ENCODE measurements at places on chromosomes 11 and 22.
A peak's percentile ranks its signal among the peaks of the same experiment; 100 is the strongest.

- DNase-seq, result no peak
Observed at GRCh38 chr11:88360141-88360540, 22.6 kb upstream of the CTSC start.

DNA sequence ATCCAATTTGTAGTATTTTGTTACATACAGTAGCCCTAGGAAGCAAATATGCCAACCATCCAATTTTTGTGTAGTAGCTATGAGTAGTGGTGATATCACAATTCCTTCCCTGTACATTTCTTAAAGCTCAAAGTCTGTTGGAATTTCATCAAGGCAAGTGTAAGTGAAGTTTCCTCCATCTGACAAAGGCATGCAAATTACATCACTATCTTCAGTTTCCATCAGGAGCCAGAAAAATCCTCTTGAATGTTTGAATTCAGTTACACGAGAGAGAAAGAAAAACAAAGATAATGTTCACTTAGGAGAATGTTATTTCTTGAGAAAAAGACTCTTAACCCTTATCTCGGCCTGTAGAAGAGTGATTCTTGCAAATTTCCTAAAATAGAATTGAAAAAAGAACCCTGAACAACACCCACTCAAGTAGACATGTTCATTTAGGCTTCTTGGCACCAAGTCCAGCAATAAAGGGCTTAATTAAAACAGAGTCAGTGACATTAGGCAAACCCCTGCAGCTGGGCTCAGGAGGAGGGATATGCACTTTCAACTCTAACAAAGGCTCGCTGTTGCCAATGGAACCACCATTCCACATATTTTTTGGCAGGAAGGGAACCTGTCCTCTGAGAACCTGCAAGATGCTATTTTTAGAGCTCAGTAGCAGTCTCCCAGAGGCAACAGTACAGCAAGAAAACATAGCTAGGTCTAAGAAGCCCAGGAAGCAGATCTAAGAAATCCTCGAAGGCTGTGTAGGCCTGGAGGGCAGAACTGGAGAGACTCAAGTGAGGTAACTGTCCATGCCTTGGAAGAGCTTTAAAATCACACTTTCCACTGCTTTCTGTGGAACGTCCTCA, 144.6 kb downstream of the CCDC81 start:
- DNase-seq, result no peak

DNA sequence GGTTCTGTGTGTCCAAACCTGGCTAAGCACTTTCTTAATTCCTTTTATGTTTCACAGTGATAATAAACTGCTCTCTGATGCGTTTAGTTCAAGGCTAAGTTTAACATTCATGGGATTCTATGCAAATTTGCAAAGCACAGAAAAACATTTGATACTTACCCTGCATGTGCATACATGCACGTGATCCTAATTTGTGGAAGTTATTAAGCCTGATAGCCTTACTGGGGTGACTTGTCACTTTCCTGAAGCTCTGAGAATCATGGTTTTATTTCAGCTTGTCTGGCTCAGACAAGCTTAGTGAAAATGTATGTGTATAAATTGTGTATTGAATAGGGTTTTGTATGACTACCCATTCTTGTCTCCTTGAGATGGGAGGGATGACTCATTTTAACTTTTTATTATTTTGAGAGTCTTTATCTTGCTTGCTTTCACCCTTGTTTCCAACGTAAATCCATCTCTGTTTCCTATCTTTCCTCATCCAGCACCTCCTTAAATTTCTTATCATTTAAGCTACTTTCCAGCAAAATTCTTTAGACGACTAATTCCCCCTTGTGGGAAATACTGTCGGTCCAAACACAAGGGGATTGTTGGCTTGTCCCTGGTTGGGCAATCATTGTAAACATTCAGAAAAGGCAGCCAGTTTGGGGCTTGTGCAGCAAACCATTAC, 167.1 kb downstream of the C11orf91 start:
- no peak for DNase-seq

DNA sequence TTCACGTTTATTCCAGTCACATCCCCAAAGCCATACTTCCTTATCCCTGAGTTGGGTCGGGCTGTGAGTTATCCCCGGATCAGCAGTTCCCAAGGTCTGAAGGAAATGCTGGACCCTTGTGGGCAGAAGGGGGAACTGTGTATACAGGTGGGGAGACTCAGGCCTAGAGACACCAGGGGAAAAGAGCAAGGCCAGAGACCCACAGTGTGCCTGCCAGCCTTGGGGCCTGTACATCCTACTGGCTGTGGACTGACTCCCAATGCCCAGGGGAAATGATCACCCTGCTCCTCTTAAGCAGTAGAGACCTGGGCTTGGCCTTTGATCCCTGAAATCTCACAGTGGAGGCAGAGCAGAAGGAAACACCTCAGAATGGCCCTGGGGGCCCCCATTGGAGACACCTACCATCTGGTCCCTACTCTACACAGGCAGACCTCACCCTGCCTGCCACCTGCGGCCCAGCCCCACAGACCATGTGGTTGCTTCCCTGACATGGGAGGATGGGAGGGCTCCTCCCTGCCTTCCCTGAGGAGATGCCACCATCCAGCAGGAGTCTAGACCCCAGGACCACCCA, 1.3 kb downstream of the SELENOM start:
- DNase-seq, result no peak

GRCh38 chr11:33151399-33151798, 9.9 kb downstream of the CSTF3 start:
- DNase-seq, result no peak

DNA sequence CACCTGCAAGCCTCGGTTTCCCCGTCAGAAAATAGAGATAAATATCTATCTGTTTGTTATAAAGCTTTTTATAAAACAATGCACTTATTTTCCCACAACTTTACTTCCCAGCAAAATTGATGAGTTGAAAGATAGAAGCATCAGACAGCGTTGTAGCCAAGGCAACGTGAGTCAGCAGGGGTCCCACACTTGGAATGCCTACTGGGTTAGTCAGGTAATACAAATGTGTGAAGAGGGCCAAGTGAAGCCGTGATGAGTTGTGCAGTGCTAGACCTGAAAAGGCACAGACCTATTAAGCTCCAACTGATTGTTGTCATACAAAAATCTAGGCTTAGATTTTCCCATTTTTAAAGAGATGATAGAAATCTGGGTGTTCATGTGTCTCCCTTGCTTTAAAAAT, 118.7 kb downstream of the PGR start:
- no peak for DNase-seq

- DNase-seq, result no peak
Observed at GRCh38 chr11:79030448-79030847, 410.4 kb downstream of the TENM4 start.

GRCh38 chr11:83957038-83957900, 671.1 kb upstream of the CCDC90B start:
- no peak for DNase-seq

GRCh38 chr11:131893103-131893890, 522.9 kb downstream of the NTM start:
- DNase-seq, result no peak

DNA sequence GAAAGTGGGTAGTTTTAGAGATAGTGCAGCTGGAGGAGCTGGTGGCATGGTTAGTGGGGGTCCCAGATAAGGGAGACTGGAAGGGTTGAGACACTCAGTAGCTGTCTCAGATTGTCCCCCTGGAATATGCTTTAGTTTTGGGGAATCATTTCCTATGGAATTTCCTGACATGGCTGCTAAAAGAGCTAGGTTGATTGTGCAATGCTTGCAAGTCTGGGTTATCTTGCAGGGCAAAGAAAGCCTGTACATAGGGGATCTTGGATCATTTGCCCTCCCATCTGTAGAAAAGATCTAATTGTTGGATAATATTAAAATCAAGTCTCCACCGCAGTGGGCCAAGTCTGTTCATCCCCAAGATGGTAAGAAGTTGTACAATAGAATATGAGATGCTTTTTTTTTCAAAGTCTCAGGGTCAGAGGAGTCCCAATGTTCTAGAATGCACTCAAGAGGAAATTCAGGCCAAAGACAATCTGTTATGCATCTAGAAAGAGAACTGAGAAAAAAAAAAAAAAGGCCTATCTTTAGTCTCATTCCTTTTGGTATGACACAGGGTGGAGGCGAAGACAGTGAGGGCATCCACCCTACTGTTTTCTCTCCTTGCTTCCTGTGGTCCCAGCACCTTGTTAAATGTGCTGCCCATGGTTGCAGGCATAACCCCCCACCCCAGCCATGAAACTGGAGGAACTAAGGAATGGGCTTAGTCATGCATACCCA, 20.2 kb downstream of the MS4A6E start:
- no peak for DNase-seq

- no peak for DNase-seq
Observed at GRCh38 chr22:37406441-37407235, 20.6 kb downstream of the ELFN2 start.

DNA sequence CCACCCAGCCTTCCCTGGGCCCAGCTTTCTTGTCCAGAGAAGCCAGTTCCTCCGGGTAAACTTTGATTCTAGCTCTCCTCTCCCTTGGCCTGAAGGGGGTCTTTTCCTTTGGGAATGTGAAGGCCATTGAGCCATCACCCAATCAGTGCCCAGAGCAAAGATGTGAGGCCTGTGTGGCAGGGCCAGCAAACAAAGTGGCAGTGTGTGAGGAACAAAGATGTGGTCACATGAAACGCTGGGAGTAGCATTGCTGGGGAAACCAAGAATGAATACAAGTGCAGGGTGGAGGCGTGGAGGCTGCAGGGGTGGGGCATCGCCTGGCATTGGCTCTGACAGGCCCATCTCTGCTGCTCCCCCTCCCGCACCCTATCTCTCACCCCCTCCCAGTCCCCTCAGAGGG, 91.9 kb upstream of the BID start:
- no peak for DNase-seq

GRCh38 chr22:31901388-31902137, 42.8 kb upstream of the YWHAH start:
- DNase-seq, result no peak

DNA sequence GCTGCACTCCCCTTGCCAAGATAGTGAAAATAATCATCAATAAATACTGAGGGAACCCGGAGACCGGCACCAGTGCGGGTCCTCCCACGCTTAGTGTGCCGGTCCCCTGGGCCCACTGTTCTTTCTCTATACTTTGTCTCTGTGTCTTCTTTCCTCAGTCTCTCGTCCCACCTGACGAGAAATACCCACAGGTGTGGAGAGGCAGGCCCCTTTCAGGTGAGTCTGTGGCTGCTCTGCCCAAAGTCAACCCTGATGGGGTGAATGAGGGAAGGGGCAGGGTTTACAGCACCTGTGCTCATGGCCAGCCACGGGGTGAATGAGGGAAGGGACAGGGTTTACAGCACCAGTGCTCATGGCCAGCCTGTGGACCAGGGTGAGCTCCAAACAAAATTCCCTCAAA, 4.7 kb downstream of the BET1L start:
- DNase-seq, result no peak

- DNase-seq, result no peak
Observed at GRCh38 chr11:60879971-60880588, 12.7 kb downstream of the ZP1 start.

- no peak for DNase-seq
Observed at GRCh38 chr11:126547691-126548090, 192.2 kb downstream of the ST3GAL4 start.

- DNase-seq, result no peak
Observed at GRCh38 chr11:65864706-65865471, 4.7 kb downstream of the MUS81 start.

DNA sequence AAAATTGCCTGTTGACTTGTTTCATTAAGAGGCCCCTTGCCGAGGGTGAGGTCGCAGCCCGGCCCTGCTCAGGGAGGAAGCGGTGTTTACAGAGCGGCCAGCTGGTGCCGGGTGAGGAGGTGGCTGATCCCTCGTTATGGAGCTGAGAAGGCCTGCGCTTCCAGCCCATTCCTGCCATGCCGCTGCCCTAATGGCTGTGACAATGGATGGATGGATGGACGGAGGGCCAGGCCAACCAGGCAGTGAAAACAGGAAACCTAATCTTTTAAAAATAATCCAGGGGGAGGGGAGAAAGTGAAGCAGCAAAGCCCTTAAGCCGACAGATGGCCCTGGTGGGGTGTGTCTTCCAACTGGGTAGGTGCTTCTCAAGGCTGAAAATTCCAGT, 38.5 kb downstream of the BCR start:
- no peak for DNase-seq

- DNase-seq, result no peak
Observed at GRCh38 chr11:108958368-108959104, 293.7 kb downstream of the DDX10 start.

DNA sequence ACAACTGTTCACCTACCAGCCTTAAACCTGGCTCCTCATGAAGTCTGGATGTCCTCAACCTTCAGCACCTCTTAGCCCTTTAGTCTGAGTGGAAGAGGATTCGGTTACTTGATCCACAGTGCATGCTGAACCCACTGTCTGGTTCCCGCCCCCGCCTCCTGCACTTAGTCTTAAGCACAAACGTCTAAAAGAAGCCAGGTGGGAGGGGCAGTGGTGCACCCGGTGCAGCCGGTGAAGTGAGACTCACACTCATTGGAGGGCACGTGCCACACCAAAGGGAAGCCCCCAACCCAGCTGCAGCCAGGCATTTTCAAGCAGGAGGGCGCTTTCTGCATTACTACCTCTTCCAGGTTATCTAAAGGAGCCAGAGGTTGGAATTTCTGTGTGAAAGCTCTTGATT, 146.8 kb downstream of the COMMD9 start:
- no peak for DNase-seq

- peak; percentile 40 for DNase-seq
Observed at GRCh38 chr11:111565114-111565720, 24.7 kb downstream of the LAYN start.

- no peak for DNase-seq
Observed at GRCh38 chr11:105862736-105863367, 159.2 kb downstream of the MSANTD4 start.

GRCh38 chr22:24088816-24089215, 77.7 kb downstream of the CABIN1 start:
- DNase-seq, result no peak

GRCh38 chr11:28547321-28547741, 439.1 kb downstream of the METTL15 start:
- no peak for DNase-seq

DNA sequence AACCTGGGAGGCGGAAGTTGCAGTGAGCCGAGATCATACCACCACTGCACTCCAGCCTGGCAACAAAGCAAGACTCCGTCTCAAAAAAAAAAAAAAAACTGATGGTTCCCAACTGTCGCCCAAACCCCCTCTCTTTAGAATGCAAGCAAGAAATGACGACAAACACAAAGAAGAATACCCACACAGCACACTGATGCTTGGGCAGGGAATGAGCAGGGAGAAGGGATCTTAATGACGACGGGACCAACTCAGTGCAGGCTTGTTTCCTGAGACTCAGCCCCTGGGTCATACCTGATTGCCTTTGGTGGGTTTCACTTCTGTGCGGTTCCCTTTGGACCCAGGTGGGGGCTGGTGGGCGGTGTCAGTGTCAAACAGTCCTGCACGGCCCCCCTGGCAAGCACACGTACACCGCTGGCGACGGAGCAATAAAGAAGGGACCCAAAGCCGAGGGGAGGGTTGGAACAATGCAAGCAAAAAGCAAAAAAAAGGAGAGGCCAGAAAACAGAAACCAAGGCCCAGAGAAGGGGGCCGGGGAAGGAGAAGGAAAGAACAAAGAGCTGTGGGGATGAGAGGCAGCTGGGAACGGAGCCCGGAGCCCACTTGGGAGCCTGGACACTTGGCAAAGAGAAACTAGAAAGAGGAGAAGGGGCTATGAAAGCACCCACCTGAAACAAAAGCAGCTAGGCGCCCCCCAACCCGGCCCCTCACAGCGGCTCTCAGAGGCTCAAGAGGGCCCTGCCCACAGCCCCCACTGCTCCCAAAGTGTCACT, 99.6 kb downstream of the CELSR1 start:
- no peak for DNase-seq

- no peak for DNase-seq
Observed at GRCh38 chr11:2702771-2703362, 3.1 kb upstream of the KCNQ1OT1 start.

- DNase-seq, result no peak
Observed at GRCh38 chr22:19974268-19974861, 32.7 kb upstream of the TXNRD2 start.

- no peak for DNase-seq
Observed at GRCh38 chr22:29157759-29158535, 47.7 kb upstream of the EMID1 start.

Data from T-helper 2 cell (primary cell).